ENCODE measurements at places on chromosomes 6 and 20. TPM values are rescaled to one million over a fixed set of nuclear protein-coding genes. Genes with fewer than 3 reads are reported as not detected.

The NKX2-2 gene
- not detected for polyA plus RNA-seq

The CDH4 gene
- polyA plus RNA-seq, result 10.3 TPM

The CCDC167 gene
- 37.5 TPM for polyA plus RNA-seq

The COX7A2 gene
- 488 TPM for polyA plus RNA-seq

The TFAP2D gene
- polyA plus RNA-seq, result not detected

The CLPSL1 gene
- polyA plus RNA-seq, result not detected

The SLC22A7 gene
- polyA plus RNA-seq, result not detected
